GM12878 (cell line): ENCODE measurements at places on chromosomes 16 and 17.

DNA sequence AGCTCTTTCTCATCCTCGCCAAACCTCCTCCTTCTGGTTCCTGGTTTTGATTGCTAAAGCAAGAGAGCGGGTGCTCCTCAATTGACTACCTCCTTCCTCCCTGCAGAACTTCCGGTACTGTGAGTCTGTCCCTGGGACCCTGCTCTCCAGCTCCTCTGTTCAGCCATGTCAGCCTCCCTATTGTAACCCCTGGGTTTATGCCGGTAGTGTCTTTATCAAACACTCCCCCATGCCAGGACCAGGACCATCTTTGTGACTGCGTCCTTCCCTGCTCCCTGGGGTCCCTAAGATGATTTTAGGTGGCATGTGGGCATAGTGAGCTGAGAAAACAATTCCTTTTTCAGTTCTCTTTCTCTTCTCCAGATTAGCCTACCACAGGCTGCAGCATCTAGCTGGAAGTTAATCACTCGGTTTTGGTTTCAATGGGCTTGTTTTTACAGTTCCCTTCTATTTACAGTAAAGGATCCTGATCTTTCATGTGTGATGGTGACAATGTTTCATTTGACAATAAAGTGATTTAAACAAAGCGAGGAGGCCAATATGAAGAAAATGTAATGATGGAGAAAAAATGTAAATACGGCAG is 27.7 kb upstream of the IL21R start:
- DNase-seq: peak; percentile 80

DNA sequence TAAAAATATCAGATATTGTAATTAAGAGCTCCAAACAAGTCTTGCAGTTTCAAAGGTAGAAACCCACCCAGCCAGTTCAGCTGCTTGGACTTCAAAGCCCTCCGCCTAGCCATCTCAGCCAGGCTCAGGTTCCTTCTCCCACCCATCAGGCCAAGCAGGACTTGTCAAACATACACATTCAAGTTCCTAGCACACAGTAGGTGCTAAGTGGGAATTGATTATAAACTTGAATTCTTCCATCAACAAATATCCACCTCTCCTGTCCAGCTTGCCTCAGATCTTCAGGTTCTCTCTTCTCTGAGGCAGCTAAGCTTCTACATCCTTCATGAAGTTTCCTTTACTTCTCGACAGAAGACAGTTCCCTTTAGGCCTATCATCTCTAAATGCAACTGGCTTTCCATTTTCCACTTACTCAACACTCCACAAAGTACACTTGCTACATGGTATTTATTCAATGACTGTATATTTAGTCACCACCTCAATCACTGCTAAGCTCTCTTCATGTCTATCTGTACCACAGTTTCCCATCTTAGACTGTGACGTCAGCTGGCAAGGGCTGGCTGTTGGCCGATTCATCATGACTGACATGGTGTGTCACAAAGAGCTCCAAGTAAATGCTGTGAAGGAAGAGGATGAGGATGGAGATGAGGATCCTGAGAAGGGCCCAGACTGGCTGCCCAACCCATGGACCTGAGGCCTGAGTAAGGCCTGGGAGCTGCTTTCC is 13.3 kb upstream of the COG7 start:
- no peak for DNase-seq

GRCh38 chr16:12440228-12440530 is 363.5 kb downstream of the CPPED1 start:
- no peak for DNase-seq

- no peak for DNase-seq
Observed at GRCh38 chr17:73588301-73588846, 55.9 kb downstream of the SDK2 start.

DNA sequence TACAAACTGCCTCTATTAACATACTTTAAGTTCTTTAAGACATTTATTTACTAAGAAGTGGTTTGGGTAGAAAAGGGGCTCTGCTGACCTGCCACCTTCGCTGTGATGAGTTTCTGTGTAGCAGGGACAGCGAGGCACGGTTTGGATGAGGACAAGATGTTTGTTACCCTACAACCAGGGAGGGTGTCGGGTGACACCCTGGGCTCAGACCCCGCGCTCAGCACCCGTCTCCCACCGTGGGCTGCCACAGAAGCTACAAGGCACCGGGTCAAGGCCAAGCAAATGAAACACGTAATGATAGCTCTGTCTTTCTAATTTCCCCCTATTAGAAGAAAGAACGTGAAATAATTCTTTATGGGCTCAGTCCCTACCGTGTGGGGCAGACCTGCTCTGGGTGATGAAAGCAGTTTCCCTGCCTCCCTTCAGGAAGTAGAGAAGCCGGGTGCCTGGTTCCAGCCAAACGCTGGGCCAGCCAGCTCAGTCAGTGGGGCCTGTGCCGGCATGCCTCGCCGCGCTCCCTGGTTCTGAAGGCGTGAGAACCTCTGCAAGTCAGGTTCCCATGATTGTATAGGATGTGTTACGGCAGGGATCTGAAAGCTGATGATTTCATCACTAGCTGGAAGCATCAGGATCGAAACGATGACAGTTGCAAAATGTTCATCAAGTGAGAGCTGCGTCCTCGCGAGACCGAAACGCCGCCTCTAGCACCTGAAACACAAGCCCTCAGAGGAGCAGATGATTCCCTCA is 3.9 kb downstream of the ZNF750 start:
- DNase-seq: no peak

DNA sequence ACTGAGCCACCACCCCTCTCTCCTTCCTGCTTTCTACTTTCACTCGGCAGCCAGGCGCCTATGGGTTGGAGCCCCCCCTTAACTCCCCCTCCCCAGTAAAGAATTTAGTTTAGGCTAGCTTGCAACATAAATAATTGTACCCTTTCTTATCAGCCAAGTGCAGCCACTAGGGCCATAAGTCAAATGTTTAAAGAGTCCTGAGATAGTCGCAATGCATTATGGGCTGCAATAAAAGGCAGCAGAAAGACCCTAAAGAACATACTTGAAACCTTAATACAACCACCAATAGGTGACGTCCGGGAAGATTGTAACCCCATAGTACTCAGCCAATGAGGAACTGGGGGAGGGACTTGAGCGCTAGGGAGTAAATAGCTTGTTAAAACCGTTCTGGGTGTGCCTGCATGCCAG is 40.5 kb downstream of the C16orf82 start:
- DNase-seq: no peak
